ENCODE measurements at places on chromosomes 4 and X.

DNA sequence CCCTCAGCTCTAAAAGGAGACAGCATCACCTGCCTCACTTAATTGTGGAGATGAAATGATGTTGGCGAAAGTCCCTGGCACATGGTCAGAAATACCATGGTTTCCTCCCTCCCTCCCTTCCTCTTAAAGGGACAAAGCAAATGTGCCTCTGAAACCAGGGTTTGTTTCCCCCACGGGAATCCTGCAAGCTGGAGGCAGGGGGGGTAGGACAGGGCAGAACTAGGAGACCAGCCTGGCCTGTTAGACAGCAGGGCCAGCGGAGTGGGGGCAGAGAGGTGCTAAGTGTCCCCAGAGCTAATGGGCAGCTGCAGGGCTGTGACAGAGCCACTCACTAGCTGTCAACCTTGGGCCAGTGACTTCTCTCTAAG, 5.7 kb downstream of the RTL5 start:
- no peak for DNase-seq

GRCh38 chr4:121227341-121227792, 63.2 kb upstream of the TNIP3 start:
- DNase-seq, result no peak

- peak; percentile 47 for DNase-seq
Measured at GRCh38 chrX:63930140-63930539, 145.1 kb upstream of the ARHGEF9 start.

DNA sequence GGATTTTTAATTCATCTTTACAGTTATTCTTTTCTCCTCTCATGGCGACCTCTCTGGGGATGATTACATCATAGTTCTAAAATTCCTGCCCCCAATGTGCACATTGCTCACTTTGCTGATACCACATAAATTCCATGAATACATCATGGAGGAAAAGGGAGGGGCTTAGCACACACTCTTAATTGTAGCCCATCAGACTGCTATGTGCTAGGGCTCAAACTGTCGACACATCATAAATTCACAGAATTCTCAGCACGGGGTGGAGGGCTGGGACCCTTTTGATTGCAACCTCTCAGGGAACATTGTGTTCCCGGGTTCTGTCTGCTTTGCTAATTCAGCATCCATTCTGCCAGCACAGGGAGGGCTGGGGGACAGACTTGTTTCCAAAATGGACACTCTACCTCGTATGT, 592.9 kb downstream of the BCOR start:
- peak; percentile 8 for DNase-seq

DNA sequence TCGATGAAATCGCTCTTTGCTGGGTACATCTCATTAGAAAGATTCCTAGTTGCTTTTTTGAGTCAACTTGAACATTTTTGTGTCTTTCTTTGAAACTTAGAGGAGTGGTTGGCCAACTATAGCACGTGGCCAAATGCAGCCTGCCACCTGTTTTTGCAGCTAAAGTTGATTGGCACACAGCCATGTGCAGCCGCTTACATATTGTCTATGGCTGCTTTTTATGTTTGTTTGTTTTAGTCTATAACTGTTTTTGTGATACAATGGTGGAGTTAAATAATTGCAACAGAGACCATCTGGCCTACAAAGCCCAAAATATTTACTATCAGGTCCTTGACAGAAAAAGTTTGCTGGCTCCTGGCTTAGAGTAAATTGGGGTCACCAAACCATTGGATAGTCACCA, 86.3 kb downstream of the CLCN4 start:
- DNase-seq, result no peak

DNA sequence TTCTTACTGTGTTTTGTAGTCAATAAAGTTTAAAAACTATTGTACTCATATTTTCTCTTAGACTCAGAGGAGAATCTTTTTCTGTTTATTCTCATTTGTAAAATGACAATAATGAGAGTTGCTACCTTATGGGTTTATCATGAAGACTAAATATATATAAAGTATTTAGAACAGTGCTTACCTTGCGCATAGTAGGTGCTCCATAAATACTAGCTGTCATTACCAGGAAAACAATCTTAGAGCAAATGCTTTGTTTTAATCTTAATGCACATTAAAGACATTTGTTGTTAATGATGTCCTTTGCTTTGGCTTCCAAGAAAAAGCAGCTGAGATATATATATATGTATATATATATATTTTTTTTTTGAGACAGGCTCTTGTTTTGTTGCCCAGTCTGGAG, 44.9 kb downstream of the FIP1L1 start:
- no peak for DNase-seq

DNA sequence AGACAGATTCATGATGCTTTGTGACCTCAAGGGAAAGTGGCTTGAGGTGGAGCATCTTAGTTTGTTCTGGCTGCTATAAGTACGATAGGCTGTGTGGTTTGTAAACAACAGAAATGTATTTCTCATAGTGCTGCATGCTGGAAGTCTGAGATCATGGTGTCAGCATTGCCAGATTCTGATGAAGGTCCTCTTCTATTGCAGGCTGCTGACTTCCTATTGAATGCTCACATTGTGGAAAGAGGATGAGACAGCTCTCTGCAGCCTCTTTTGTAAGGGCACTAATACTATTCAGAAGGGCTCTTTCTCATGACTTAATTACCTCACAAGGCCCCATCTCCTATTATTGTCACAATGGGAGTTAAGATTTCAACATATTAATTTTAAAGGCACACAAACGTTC, 1674.0 kb upstream of the PCDH7 start:
- peak; percentile 69 for DNase-seq

DNA sequence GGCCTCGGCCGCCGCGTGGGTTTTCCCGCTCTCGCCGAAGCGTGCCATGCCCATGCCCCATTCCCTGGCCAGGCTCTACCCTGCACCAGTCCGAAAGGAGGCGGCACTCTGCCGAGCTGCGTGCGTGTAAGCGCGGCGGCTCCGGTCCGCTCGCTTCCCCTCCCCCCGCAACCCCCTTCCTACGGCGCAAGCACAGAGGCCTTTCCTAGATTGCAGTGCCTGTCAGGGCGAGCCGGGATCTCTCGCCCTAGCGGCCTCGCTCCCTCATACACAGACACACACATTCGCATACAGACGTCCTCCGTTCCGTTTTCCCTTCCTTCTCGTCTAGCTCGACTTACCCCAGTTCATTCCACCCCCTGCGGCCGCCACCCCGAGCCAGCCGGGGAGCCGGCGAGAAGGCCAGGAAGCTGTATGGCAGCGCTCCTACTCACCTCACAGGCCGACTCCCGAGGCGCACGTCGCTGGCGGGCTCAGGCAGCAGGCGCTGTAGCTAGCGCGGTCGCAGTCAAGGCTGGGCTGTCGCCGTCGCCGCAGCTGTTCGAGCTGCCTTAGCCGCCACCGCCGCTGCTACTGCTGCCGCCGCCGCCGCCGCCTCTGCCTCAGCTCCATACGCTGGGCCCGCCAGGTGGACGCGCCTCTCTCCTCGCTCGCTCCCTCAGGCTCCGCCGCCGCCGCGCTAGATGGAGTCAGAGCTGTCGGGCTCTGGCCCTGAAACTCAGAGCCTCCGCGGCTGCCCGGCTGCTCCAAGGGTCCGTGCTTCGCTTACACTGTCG, 615 bp downstream of the NEXMIF start:
- DNase-seq, result peak; percentile 2

- DNase-seq, result no peak
Measured at GRCh38 chr4:79235095-79235494, 90.8 kb downstream of the NAA11 start.

DNA sequence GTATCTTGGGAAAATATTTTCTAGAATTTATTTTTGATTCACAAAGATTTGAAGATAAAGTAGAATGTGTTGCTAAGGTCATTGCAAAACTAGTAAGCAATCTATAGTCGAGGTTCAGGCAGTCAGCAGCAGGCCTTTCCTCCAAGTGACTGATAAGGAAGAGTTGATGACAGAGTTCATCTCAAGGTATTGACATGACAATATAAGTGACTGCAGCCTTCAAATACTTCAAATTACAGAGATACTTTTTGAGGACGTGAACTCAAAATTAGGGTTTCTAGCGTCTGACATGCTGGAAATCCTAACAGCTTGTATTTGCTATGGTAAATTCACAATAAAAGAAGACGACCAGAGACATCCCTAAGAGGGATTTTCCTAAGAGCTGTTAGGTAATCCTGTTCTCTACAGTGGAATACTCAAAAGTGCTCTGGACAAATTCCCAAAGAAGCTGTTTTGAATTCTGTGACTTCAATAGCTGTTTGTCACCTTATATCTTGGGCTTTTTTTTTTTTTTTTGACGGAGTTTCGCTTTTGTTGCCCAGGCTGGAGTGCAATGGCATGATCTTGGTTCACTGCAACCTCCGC, 7.4 kb downstream of the ARHGAP10 start:
- DNase-seq, result no peak

DNA sequence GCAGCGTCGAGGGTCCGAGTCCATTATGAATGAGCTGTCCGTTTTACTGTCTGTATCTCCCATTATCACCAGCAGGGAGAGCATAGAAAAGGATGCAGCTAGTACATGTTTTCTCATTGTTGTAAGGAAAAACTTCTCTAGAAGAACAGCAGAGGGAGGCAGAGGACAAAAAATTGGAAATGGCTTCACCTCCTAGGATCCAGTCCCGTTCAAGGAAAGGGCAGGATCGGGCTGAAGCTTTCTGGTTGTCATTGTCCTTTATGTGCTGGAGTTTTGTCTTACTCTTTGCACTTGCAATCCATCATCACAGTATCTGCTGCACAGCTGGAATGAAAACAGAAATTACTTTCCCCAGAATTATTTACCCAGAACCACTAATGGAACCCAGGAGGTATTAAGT, 14.7 kb downstream of the NDP start:
- DNase-seq, result peak; percentile 74

GRCh38 chrX:44225667-44226066, 117.8 kb downstream of the EFHC2 start:
- no peak for DNase-seq

DNA sequence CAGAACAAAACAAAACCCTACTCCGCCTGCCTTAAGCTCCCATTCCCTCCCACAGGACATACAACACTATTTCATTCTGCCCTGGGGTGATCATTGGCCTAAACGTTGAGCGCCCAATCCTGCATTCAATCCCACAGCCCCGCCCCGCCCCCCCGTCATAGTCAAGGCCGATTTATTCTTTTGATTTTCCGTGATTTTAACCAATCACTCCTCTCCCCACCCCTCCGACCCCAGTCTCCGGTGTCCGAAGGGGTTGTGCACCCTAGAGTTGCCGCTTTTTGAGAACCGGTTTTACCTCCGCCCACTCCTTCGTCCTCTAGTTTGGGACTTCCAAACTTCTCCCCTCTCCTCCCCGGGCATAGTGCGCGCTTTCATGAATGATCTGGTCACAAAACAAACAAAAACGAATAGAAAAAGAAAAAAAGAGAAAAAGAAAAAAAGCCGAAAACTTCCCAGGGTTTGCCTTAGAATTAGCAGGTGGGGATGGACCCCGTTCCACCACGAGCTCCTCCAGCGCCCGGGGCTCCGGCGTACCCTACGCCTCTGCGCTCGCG, 446 bp upstream of the UBE2A start:
- DNase-seq, result peak; percentile 51

DNA sequence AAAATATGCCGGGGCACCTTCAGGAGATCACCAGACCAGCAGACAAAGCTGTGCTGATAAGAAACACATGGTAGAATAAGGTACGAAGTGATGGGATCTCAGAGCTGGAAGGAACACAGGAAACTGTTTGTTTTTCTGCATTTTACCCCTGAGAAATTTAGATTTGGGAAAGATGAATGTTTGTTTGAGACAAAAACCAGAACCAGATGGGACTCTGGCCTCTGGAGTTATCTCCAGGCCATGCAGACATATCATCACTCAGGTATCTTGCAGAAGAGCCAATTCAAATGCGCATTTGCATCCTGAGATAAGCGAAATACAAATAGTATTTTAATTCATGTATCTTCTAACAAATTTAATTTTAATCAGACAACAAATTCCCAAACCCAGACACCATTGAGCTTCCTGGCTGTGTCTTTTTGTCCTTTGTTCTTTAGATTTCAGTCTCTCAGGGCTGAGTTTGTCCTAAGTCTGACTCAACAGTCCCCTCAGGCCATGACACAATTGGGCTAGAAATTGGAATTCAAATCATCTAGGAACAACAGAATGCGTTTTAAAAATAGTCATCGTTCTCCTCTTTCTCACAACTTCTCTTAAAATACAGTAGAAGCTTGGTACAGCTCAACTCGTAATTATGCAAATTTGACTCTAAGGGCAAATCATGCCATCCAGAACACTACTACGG, 159.0 kb downstream of the PACRGL start:
- peak; percentile 11 for DNase-seq

DNA sequence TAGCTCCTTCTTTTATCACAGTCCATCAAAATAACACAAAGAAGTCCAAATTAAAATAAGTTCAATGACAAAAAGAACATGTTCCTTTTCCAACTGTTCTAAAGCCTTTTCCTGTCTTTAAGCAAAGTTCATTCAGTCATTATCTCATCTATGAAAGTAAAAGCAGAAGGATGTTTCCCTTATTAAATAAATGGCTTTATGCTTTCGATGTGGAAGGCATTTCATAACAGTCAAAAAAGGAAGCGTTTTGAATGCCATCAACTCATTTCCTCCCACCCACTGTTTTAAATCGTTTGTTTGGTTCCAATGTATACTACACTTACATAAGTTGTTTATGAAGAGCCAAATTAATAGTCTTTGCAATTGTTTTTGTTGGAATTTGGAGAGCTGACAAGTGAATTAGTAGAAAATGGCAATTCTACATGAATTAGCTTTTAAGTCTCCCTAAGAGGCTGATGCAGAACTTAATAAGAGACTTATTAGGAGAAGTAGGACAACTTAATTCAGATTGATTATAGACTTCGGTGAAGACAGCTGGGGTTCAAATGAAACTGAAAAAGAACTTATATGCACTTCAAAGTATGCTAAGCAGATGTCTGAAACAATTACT, 392.6 kb upstream of the FTHL17 start:
- DNase-seq, result no peak

All from EL (cell line).